Activated T-helper 1 cell treated with anti-CD3 and anti-CD28 coated beads, Interleukin-2, amount 50 U/mL, for 16 hours (primary cell): ENCODE measurements at places on chromosomes 1 and 21.

GRCh38 chr1:95179205-95179986, 54.6 kb upstream of the RWDD3 start:
- DNase-seq: no peak

GRCh38 chr1:30615076-30615795, 108.1 kb downstream of the MATN1 start:
- DNase-seq: no peak

GRCh38 chr1:245375789-245376460, 221.1 kb downstream of the KIF26B start:
- no peak for DNase-seq

- no peak for DNase-seq
Observed at GRCh38 chr1:19872190-19872589, 10.0 kb upstream of the OTUD3 start.

DNA sequence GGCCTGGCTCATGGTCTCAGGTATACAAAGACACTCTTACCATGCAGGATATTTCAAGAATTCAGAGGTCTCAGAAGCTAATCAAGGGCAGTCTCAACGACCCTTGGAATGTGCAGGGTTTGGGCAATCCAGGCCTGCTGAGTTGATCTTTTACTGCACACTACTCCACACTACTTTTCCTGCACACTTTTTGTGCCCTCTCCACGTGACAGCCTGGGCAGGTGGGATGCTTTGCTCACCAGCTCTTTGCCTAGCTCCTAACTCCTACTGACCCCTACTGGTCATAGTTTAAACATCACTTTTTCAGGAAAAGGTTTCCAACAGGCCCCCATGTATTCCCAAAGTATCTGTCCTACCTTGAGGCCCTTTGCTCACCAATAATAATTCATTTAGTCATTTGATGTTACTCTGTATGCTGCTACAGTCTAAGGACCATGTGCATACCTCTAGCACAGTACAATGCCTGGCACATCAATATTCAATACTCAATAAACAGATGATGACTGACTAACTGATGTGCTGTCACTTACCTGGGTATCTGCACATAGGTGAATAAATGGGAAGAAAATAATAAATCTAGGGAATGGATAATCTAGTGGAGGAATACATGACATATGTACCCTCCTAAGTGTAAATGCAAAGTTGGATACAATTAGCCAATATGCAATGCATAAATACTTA, 9.6 kb downstream of the DUSP23 start:
- DNase-seq: no peak
